ENCODE measurements at places on chromosomes 5 and 9. TPM values are rescaled to one million over a fixed set of nuclear protein-coding genes. Genes with fewer than 3 reads are reported as not detected.

DNA sequence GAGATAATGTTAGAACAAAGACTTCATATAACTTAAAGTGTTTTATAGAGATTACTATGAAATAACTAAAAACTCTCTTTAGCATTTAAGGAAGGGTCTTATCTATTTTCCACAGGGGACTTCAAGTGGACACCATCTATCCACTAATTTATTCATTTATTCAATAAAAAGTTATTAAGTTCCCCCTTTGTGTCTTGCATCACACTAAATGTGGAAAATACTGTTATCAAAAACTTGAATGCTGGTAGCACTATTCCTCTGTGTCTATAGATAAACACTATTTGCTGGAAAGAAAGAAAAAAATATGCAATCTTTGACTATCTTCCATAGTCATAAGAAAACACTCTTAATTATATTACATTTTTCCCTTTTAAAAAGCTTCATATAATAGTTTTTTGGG is 20.1 kb upstream of the ZNF622 start:
- no peak for DNase-seq

DNA sequence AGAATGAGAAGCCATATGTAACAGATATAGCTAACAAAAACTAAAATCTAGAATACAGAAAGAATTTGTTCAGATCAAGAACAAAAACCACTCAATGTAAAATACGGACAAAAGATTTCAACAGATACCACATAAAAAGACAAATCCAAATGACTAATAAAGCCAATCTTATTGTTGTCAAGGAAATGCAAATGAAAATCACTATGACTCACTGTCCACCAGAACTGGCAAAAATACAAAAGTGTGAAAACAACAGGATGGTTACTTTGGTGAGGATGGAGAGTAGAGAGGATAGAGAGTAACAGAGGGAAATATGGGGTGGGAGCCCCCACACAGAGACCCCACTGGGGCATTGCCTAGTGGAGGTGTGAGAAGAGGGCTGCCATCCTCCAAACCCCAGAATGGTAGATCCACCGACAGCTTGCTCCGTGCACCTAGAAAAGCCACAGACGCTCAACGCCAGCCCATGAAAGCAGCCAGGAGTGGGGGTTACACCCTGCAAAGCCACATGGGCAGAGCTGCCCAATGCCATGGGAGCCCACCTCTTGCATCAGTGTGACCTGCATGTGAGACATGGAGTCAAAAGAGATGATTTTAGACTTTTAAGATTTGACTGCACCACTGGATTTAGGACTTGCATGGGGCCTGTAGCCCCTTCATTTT is 15.2 kb upstream of the RHOBTB3 start:
- DNase-seq, result peak; percentile 76

GRCh38 chr9:15176836-15177235 is 130.2 kb downstream of the TTC39B start:
- no peak for DNase-seq

GRCh38 chr9:131296906-131297500 is 7.5 kb downstream of the PLPP7 start:
- DNase-seq, result no peak

The SLC36A2 gene
- not detected for total RNA-seq

Data from IMR-90 (cell line).